ENCODE measurements at places on chromosomes 7 and 10.

GRCh38 chr7:100130608-100131453 lies 4.1 kb downstream of the MBLAC1 start:
- DNase-seq = peak; percentile 76

DNA sequence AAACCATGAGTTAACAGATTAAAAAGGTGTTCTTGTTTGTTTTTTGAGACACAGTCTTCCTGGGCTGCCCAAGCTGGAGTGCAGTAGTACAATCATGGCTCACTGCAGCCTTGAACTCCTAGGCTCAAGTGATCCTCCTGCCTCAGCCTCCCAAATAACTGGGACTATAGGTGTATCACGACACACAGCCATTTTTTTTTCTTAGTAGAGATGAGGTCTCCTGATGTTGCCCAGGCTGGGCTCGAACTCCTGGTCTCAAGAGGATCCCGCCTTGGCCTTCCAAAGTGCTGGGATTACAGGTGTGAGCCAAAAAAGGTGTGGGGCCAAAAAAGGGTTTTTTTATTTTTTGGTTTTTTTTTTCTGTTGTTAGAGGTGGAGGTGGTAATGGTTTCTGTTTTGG lies 29.3 kb downstream of the KMT2C start:
- no peak for DNase-seq

DNA sequence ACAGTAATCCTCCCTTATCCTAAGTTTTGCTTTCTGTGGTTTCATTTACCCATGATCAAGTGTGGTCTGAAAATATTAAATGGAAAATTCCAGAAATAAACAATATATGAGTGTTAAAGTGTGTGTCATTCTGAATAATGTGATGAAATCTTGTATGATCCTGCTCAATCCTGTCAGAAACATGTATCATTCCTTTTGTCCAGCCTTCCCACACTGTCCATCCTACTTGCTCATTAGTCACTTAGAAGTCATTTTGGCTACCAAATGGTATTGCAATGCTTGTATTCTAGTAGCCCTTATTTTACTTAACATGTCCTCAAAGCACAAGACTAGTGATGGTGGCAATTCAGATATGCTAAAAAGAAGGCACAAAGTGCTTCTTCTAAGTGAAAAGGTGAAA lies 1211.2 kb upstream of the SORCS1 start:
- no peak for DNase-seq

DNA sequence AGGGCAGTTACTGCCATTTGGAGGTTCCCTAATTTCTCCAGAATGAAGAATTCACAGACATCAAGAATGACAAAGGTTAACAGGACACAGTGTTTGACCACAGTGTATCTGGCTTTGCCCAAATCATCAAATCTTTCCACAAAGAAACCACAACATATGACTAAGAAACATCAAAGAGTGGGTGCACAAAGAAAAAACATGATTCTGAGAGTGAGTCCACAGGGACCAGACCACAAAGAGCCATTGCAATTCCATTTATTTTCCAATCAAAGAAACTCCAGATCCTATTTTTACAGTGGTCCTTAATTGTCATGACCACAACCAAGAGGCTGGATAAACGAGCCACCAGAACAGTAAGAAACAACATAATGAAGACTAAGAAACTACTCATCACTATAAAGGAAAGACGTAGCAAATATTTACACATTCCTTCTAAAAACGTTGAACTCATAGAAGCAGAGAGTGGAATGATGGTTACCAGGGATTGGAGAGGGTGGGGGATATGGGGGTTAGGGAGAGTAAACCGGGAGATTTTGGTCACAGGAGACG lies 286.5 kb downstream of the DOCK4 start:
- DNase-seq = no peak

GRCh38 chr10:110407301-110408170 lies 90.2 kb upstream of the DUSP5 start:
- no peak for DNase-seq

DNA sequence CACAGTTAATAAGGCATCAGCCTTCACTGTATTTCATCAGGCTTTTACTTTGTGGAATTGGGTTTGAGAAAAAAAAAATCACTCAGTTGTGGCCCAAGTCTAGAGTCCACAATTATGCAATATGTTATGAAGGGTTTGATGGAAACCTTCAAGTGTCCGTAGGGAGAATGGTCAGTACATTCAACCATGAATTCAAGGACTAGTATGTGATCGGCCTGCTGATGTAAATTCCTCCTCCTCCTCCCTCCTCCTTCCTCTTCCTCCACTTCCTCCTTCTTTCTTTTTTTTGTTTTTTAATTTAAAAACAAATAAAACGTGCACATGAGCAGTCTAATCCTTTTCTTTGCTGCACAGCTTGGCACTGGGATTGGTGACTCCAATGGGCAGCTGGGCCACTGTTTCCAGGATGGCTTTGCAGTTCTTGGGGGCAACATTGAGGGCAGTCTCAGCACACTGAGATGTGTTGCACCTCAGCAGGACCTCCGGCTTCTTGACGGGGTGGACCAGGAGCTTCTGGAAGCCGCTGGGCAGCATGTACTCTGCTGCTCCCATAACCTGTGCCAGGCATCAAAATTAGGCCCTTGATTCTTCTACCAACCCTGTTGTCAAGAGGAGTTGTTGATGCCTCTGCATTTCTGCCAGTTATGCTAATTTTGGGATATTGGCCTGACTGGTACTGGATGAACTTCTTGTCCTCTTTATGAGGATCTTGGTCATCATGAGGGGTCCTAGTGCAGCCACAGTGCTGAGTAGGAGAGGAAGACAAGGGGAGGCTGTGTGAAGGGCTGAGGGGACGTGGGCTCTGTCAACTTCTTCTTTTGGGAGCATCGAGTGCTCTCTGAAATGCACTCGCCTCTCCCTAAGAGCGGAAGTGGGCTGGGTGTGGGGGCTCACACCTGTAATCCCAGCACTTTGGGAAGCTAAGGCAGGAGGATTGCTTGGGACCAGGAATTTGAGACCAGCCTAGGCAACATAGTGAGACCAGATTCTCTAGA lies 9.3 kb upstream of the IL2RA start:
- no peak for DNase-seq

GRCh38 chr10:49056356-49056755 lies 59.0 kb downstream of the VSTM4 start:
- DNase-seq = no peak

DNA sequence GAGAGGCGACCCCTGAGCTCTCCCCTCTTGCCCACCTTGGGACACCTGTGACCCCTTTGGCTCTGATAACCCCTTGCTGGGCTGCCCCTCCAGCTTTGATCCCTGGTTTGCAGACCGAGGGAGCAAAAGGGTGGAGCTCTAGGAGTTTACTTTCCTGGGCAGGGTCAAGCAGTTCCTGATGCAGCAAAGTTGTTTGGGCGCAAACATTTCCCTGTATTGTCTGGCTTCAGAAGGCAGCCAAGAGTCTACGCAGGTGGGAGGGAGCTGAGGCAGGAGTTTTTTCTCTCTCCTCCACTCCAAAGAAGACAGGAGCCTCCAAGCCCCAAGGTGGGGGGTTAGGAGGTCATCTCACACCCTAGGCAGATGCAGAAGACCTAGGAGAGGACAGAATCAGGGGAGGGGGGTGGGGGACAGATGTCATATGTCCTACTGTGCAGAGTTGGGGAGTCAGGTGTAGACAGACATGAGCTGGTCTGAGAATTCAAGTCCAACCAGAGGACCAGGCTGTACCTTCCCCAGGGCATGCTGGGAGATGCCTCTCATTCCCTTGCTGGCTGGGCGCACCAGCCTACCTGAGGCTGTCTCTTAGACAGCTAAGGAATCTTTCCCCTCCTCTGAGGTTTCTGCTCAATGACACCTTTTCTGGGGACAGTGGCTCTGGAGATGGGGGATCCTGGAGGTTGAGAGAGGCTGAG lies 20.5 kb downstream of the TMEM270 start:
- no peak for DNase-seq

GRCh38 chr7:41732436-41732785 lies 29.5 kb upstream of the INHBA start:
- no peak for DNase-seq

DNA sequence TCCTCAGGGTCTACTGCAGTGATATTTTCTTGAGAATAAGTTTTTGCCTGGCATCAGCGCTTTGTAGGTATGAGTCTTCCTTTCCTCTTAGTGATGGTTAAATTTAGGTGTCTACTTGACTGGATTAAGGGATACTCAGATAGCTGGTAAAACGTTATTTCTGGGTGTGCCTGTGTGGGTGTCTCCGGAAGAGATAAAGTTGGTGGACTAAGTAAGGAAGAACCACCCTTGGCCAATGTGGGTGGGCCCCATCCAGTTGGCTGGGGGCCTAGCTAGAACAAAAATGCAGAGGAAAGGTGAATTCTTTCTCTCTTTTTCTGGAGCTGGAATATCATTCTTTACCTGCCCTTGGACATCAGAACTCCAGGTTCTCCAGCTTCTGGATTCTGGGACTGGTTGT lies 138.8 kb downstream of the ADCYAP1R1 start:
- no peak for DNase-seq

DNA sequence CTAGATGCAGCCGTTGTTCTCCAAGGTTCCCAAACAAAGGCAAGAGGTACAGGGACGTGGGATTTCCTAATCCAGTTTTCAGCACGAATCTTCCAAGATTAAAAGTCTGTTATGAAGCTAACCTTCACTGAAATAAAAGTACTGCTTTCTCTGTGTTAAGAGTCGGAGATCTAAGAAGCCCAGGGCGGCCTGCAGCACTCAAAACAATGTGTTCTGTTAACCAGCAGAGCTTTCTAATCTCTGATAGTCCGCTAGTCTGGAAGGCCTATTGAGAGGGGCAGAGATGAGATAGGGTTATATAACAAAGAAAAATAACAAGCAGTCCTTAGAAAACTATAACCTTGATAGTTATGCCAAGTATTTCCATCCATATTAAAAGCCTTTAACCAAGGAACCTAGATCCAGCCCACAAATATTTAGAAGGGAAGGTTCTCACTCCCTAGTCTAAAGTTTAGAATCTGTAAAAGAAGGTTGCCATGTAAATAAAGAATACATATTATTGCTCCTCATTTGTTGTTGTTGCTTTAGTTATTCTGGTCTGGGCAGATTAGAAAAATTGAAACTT lies 106.3 kb upstream of the SVIL start:
- no peak for DNase-seq

DNA sequence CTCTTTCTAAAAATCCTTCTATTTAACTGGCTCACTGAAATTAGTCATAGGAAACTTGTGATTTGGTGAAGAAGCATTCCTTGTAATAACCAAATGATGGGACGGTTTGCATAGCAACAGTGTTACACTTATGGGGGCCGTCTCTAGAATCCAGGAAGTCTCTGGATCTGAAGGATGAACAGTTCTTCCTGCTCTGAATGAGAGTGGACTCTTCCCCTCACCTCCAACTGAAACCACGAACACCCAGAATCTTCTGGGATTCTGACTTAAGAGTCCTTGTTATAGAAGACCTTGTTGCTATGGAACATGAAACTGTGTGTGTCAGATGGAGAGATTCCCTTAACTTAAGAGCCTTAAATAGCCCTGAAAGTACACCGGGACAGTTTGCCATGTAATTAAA lies 23.2 kb downstream of the NOLC1 start:
- DNase-seq = no peak

DNA sequence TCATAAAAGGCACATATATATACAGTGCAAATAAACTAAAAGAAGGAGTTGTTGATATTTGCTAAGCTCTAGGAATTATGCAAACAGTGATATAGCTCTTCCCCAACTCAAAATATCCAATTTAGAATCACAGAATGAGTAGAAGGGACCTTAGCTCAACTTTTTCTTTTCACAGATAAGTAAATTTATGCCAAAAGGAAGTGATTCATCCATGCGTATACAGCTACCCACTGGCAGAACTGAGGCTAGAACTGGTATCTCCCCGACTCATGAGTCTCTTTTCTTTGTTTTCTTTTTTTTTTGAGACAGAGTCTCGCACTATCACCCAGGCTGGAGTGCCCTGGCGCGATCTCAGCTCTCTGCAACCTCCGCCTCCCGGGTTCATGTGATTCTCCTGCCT lies 54.2 kb upstream of the SVIL start:
- DNase-seq = no peak

DNA sequence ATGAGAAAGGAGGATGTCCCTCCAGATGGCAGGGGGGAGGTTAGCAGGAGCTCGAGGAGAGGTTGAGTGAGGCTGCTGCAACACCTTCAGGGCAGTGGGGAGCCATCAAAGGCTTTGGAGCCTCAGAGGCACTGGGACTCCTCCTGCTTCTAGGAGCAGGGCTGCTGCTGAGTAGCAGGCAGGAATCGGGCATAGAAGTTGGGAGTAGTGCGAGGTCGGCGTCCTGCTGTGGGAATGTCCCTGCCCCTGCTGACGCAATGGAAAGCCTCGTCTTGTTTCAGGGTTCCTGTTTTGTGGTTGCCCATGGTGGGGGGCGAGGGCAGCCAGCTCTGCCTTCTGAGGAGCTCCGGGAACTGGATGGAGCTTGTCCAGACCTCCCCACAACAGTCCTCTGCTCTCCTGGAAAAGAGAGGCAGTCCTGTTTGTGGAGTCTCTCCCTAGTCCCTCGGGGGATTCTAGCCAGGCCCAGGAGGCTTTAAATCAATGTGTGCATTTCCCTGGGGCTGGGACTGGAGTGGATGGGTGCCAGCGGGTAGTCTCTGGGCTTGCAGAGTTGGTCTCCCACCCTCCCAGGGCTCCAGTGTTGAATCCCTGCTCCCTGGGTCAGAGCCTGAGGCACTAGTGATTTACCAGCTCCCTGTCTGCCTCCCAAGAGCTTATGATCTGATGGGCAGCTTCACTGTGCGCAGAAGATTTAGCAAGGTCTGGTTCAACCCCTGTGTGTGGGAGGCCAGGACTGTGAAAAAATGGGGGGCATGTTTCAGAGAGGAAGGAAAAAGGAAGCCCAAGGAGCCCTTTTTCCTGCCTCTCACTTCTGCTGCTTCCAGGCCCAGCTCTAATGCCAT lies 98.7 kb upstream of the PPIF start:
- DNase-seq = no peak

DNA sequence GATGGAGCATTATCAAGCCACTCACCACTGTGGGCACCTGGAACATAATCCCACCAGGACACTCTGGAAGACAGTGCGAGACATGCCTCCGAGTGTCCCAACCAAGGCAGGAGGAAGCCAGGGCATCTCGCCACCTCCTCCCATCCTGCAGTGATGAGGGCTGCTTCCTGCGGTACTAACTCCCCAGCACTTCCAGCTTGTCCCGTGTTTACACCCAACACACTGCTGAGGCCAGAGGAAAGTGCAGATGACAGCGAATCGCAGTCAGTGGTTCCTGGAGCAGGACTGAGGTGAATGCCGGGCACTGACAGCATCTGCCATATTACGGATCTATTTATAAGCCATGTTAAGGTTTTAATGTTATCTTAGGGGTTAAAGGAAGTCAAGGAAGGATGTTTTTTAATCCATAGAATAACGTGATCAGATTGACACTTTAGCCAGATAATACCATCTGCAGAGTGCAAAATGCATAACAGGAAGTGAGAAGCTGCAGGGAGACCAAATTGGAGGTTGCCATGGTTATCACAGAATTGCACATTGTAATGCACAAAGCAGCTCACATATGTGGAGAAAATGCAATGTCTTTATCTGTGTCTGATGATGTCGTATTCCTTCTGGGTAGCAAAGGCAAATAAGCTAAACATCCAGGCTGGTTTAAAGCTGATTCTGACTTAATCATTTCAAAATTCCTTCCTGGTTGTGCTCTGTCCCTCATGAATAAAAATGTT lies 314.1 kb upstream of the C7orf33 start:
- DNase-seq = no peak

Data from stimulated activated CD8-positive, alpha-beta memory T cell treated with anti-CD3 and anti-CD28 coated beads, Interleukin-15, amount 100 ng/mL, for 1 hour (primary cell).